ENCODE measurements at places on chromosomes 2 and 18.
A peak's percentile ranks its signal among the peaks of the same experiment; 100 is the strongest.

- no peak for DNase-seq
Observed at GRCh38 chr2:240322231-240322955, 113.1 kb upstream of the GPC1 start.

DNA sequence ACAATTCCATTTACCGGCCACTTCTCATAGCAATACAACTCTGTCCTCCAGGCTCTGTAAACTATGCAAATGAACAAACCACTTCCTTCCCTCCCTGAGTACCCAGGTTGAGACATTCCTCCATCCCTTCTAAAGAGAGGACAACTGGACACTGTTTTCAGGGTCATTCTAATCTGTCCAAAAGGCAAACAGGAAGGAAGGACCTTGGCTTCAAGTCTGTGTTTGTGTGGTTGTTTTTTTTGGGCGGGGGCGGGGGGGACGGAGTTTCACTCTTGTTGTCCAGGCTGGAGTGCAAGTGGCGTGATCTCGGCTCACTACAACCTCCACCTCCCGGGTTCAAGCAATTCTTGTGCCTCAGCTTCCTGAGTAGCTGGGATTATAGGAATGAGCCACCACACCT is 3.3 kb downstream of the TFCP2L1 start:
- no peak for DNase-seq

GRCh38 chr2:2832657-2833056 is 501.6 kb upstream of the MYT1L start:
- DNase-seq, result no peak

GRCh38 chr2:183192343-183192742 is 68.1 kb downstream of the NUP35 start:
- no peak for DNase-seq

DNA sequence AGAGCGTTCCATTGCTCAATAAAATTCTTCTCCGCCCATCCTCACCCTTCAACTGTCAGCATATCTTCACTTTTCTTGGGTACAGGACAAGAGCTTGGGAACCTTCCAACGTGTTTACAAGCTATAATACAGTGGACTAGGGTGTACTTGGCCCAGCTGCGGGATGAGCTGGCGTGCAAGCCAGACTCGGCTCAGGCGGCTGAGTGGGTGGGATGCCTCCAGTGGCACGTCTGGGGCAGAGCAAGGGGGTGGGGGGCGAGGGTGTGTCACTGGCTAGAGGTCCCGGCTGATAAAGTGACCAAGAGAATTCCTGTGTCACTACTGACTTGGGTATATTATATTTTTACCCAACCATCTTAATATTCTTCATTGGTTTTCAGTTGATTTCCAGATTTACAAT is 179.7 kb downstream of the EVA1A start:
- no peak for DNase-seq

- DNase-seq, result no peak
Observed at GRCh38 chr2:78718024-78718423, 307.5 kb upstream of the REG3G start.

DNA sequence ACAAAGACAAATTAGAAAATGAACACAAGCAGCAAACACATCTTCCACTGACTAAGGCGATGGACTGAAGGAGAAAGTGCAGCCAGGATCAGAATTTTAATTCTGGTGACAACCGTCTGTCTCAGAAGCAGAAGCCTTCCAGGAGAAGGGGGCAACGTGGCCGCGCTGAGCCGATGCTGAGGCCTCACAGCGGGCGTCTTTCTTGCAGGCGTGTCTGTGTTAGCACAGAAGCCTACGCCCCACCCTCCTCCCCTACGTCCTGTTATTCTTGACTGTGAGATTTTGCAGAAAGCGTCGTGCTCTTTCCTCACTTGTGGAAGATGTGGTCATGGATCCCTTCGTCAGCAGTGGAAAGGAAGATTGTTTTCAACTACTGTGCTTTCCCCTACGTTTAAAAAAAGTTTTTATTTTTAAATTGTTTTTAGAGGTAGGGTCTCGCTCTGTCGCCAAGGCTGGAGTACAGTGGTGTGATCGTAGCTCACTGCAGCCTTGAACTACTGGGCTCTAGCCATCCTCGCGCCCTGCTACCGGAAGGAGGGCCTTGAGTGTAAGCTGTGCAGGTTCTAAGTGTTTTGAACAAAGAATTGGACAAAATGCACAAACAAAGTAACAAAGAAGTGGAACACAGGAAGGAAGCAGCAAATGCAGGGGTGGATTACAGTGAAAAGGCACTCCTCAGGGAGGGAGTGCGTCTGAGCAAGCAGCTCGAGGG is 422.0 kb downstream of the GALR1 start:
- DNase-seq, result no peak

DNA sequence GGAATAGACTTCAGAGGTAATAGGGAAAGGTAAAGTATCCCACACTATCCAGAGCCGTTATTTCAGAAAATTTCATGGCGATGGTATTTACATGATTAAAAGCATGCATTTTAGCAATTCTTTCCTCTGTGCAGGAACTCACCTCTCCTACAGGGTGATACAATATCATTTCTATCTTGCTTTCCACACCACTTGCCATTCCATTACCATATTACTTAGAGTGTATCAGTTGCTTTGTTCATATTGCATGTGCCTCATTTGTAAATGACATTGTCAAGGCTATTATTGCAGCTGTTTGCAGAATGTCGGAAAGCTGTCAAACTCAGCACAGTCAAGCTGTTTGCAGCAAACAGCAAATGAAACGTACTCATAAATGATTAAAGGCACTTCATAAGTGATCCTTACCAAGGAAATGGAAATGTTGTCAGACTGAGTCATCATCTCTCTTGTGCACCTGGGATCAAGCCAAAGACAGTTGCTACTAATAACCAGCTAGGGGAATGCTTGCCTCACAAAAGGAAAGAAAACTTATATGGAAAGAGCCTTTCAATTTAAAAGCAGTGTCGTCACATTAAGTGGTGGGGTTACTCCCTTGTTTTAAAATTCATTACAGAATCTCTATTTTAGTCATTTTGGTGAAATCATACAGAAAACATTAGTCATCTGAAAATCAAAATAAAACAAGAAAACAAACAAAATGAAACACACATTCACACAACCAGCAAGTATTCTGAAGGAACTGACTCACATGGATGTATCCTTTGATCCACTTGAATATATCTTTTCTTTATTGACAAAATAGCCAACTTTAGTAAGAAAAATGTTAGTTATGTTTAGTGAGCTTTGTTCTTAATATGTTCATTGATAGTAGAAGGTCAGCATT is 1064.1 kb upstream of the CNTNAP5 start:
- no peak for DNase-seq

DNA sequence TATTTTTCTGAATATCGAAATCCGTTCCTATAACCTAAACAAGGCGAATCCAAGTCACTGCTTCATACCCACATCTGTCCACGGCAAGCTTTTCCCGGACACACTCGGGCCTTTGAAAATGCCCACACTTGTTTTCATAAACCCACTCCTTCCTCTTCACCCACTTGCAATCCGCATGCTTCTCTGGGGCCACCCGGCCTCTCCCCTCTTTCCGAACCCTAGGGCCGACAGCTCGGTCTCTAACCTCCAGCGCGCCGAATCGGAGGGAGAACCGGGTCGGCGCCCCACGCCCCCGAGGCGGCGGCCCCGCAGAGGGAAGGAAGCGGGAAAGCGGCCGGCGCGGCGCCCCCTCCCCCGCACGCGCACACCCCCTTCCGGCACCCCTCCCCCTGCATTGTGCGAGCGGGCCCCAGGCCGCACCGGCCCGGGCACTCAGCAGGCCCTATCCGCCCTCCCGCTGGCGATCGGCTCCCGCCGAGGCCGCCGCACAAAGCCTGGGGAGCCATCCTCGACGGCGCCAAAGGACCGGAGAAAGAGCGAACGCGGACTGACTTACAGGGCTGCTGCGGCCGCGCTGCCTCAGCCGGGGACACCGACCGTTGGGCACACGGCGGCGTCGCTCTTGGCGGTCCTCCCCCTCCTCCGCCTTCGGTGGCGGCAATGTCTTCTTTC is 467 bp downstream of the PUM2 start:
- DNase-seq, result peak; percentile 72

- no peak for DNase-seq
Observed at GRCh38 chr18:11566236-11566965, 43.0 kb upstream of the SLC35G4 start.

- no peak for DNase-seq
Observed at GRCh38 chr18:31138709-31139108, 23.9 kb downstream of the DSC1 start.

DNA sequence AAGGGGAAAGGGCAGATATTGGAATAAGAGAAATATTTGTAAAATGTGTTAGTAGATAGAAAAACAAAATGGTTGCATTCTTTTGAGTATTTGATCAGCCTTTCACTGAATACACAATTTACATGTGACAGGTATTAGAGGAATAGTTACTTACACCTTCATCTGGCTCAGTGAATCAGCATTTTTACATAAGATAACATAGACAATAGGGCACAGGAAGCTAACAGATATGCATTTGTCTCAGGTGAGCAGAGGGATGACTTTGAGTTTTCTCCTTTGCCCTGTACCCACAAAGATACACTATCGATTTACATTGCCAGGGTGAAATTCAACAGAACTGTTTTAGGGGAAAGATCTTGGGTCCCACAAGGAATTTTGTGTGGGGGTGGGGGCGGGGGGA is 373.1 kb upstream of the NETO1 start:
- no peak for DNase-seq

- DNase-seq, result no peak
Observed at GRCh38 chr18:61702007-61702406, 190.8 kb downstream of the RNF152 start.

DNA sequence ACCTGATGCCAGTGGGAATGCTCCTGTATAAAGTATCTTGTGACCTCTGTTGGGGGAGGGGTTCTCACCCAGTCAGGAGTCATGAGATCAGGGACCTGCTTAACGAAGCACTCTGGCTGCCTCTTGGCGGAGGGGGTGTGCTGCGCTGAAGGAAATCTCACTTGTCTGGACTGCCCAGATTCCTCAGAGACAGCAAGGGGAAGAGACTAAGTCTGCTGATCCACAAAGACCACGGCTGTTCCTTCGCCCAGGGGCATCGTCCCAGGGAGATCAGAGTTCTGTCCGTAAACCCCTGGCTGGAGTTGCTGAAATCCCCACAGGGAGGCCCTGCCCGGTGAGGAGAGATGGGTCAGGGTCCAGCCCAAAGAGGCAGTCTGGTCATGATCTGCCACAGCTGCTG is 168.4 kb downstream of the CCBE1 start:
- DNase-seq, result no peak

- no peak for DNase-seq
Observed at GRCh38 chr2:12606472-12607000, 110.2 kb upstream of the TRIB2 start.

GRCh38 chr2:120887741-120888231 is 152.1 kb downstream of the GLI2 start:
- no peak for DNase-seq

DNA sequence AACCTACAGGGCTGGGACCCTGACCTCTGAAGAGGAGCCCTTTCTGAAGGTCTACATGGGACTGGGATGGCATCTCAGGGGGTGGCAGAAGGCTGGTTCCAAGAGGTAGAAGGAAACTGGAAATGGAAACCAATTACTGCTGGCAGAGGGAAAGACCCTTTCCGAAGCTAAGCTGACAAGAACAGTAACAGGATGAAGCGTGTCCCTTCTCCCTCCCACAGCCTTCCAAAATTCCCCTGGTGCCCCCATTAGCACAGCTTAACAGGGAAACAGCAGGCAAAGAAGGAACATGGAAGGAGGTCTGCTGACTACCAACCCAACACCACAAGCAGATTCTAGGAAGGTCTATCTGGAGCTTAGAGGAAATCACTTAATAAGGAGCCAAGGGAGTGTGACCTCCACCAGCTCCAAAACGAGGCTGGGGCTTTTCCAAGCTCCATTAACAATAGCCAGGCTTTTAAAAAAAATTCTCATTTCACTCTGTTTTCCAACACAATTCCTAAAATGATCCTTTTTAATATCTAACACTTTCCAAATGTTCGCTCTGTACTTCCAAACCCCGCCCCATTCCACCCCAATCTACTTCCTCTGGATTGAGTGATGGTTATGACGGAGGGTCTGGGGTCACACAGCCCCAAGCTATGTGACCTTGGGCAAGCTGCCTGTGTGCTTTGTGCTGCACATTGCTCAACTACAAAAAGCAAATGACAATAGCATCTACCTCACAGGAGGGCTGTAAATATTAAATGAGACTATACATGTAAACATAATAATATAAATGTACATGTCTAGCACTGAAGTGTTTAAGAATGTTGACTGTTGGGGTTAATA is 55.2 kb downstream of the STK39 start:
- no peak for DNase-seq

- DNase-seq, result no peak
Observed at GRCh38 chr2:9380702-9381628, 42.4 kb downstream of the ITGB1BP1 start.

- DNase-seq, result peak; percentile 96
Observed at GRCh38 chr2:152025678-152026287, 73.1 kb downstream of the CACNB4 start.

- DNase-seq, result no peak
Observed at GRCh38 chr2:208879666-208880065, 473.1 kb downstream of the PTH2R start.

DNA sequence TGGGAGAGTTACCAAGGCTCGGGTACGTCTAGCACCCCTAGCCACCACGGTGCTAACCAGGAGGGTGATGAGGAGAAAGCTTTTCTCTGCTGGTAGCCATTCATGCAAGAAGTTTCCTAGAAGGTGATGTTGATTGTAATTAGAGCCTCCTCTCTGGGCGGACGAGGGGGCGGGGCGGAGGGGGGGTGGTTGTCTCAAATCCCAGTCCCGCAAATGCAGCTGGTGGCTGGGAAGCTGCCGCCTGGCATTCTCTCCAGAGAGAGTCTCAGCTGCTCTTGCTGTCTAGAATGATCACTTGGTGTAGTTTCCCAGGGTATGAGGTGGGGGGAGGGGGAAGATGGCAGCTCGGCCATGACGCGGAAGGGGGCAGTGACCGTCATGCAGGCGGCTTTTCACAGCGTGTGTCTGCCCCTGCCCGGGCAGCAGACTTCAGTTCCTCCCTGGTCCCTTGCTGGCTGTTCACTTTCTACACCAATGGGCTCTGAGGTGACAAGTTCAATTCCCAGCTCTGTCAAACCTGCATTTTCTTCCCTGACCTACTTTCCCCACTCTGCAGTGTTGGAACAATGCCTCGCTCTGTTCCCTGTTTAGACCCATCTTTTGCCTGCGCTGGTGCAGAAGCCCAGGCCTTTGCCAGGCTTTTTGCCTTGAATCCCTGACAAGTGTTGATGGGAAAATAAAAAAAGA is 61.5 kb upstream of the KLF7 start:
- DNase-seq, result peak; percentile 89

Data from NCI-H2227 treated with DMSO at 0.1 percent for 48 hours (cell line).